Muscle of leg (tissue), 16 donors: ENCODE measurements at places on chromosomes 5 and 9. TPM values are rescaled to one million over a fixed set of nuclear protein-coding genes. Genes with fewer than 3 reads are reported as not detected.

DNA sequence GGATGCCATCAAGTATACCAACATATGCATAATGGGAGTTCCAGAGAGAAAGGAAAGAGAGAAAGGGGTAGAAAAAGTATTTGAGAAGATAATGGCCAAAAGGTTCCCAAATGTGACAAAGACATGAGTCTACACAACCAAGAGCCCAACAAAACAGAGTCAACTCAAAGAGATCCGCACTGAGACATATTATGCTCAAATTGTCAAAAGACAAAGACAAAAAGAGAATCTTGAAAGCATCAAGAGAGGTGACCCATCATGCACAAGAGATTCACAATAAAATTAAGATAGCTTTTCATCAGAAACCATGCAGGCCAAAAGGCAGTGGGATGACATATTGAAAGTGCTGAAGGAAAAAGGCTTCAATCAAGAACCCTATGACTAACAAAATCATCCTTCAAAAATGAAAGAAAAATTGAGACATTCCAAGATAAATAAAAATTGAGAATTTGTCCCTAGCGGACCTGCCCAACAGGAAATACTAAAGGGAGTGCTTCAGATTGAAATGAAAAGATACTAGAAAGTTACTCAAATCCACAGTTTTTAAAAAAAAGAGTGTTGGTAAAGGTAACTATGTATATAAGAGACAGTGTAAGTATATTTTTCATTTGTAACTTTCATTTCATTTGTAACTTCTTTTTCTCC, 160.9 kb downstream of the AUH start:
- no peak for DNase-seq

- DNase-seq, result peak; percentile 5
These were observed 178.5 kb upstream of the SLC24A2 start for GRCh38 chr9:19967216-19967887.

- DNase-seq, result peak; percentile 18
These were observed 393.7 kb upstream of the PDE4D start for GRCh38 chr5:60287174-60287771.

DNA sequence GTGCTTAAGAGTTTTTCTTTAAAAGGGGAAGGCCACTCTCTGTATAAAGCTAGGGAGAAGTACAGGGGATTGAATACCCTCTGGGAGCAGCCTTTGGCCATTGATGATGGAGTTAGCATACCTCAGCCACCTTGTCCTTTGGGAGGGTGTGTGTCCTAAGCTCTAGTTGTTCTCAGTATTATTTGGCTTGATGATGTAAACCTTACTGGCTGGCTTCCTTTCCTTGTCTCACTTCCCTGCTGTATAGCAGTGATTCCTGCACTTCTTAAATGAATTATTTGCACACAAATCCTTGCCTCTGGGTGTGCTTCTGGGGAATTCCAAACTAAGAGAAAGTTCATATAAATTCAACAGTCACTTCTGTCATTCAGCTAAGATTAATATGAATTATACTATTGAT, 234.9 kb upstream of the RIOK2 start:
- DNase-seq, result peak; percentile 12

Gene DPH7
- polyA plus RNA-seq, result 24.8 TPM

Gene DNAH5
- polyA plus RNA-seq, result 0.50 TPM
